Esophagus muscularis mucosa (tissue), 4 donors: ENCODE measurements at places on chromosomes 11 and 22. TPM values are rescaled to one million over a fixed set of nuclear protein-coding genes. Genes with fewer than 3 reads are reported as not detected.

The TMEM191B gene
- total RNA-seq, result 3.6 TPM

The ISX gene
- total RNA-seq, result not detected

GRCh38 chr22:40485813-40486667 is 115.6 kb downstream of the SGSM3 start:
- no peak for DNase-seq

DNA sequence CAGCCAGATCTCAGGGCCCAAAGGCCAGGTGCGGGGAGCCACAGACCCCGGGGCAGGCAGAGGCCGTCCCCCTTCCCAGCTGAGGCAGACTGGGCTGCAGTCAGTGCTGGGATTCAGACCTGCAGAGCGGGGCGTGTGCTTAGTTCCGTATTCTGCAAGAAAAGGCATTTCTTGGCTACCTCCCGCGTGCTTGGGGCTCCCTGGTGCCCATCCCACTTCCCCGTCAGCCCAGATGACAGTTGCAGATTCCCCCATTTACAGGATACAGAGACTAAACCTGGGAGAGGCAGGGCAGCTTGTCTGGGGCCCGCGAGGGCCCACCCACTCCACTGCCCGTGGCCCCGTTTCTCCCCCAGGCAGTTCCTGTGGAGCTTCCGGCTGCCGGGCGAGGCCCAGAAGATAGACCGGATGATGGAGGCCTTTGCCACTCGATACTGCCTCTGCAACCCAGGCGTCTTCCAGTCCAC is 18.3 kb downstream of the CYTH4 start:
- DNase-seq, result no peak

DNA sequence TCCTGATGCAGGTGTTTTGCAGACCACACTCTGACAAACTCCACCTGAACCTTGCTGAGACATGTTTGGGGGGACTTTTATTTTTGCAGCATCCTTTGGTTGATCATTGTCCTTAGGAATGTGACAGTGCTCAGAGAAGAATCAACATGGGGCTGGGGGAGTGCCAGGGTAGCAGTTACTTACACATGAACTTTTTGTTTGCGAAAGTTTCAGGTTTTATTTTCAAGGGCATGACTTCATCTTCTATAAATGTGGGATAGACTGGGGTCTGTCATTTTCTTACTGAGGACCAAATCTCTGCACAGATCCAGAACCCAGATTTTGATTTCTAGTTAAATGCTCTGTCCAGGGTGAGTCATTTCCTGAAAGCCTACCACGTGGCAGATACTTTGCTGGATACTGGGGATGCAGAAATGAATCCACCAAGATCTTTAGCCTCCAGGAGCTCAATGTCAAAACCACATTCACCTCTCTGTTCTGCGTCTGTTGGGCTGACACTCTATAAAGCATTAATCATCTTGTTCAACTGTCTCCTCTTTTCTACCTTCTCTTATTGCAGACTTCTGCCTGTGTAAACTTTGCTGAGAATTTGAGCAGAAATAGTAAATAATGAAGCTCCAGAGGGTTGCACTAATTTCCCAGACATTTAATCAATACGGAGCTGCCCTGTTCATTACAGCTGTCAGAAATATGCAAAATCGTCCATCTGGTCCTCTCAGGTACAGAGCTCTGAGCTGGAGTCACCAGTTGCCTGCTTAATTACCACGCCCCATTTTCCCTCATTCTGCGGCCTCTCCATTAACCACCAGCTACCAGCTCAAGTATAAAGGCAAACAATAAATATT is 387.9 kb downstream of the MIAT start:
- no peak for DNase-seq

- no peak for DNase-seq
These were observed 10.0 kb upstream of the TMEM123 start for GRCh38 chr11:102462610-102463009.

- DNase-seq, result no peak
These were observed 8.0 kb downstream of the APBB1 start for GRCh38 chr11:6410695-6411430.
